ENCODE measurements at places on chromosomes 4 and X.

- no peak for DNase-seq
Measured at GRCh38 chr4:183118141-183118540, 19.1 kb downstream of the WWC2 start.

DNA sequence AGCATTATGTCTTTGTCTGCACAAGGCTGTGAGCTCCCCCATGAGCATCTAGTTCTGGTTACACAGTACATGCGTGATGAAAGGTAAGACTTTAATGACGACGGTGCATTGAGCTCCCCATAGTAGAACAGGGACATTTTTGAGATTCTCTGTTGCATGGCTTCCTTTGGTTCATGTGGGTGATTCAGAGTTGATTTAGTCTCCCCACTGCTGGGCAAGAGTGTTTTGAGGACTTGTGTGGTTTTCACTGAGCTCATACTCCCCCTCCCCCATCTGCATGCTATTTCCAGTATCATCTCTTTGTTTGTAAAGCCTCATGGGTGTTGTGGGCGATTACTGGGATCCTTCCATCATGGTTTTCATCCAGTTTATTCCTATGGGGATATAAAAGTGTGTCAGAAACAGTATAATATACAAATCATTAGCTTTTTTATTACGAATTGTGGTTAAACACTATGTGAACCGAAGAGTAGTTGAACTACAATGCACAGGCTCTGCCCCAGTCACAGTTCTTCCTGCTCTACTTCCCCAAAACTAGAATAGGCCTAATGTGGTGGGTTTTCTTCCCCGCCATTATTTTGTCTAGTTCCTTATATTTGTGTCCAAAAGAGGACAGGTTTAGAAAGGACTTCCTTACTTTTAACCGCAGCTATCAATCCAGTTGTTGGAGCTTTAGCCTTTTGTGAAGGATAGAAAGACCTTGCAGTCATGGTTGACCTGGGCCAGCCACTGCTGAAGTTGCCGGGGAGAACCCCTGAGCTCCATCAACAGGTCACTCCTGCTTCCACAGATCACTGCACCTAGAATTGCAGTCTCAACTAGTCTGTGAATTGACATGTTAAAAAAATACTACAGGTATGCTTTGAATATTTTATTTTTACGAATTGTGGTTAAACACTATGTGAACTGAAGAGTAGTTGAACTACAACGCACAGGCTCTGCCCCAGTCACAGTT lies 30.4 kb downstream of the KIT start:
- no peak for DNase-seq

DNA sequence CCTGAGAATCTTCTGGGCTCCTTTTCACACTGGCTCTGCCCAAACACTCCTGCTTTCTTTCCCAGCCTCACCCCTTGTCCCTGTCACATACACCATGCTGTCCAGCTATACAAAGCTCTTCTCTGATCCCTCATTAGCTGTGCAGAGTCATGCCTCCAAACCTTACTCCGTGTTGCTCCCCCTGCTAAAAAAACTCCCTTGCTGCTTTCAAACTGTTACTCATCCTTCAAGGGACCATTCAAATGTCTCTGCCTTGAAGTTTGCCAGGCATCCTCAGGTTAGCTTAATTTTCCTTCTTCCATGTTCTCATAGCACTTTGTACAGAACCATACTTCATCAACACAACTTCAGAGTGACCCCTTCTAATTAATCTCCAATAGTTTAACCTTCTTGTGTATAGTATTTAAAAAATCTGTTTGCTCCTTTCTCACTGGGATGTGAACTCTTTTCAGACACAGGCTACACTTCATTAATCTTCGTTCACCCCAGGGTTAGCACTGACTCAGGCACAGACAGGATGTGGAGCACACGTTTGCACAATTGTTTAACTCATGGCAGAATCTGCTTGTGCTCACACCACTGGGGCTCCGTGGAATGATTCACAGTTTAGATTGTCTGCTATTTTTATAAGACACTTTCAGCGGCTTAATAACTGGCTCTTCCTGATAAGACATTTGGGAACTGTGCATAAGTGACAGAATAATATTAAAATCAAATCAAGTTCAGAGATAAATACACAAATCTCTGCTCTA lies 21.4 kb upstream of the SEL1L3 start:
- no peak for DNase-seq

DNA sequence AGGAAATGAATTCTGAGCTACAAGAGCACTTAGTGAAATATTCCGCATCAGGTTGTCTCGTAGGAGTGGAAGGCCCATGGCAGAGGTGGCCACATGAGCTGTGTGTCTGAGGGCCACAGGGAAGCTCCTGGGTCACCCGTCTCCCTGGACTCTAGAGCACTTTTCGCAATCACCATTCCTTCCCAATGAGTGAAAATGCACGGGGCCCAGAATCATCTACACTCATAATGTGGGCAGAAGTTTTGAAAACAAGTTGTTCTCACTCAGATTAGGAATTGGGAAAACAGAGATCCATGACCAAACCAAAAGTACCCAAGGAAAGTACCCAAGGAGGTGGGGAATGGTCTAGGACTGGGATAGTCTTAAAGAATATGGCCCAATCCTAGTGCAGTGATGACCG lies 94.4 kb downstream of the SCD5 start:
- no peak for DNase-seq

DNA sequence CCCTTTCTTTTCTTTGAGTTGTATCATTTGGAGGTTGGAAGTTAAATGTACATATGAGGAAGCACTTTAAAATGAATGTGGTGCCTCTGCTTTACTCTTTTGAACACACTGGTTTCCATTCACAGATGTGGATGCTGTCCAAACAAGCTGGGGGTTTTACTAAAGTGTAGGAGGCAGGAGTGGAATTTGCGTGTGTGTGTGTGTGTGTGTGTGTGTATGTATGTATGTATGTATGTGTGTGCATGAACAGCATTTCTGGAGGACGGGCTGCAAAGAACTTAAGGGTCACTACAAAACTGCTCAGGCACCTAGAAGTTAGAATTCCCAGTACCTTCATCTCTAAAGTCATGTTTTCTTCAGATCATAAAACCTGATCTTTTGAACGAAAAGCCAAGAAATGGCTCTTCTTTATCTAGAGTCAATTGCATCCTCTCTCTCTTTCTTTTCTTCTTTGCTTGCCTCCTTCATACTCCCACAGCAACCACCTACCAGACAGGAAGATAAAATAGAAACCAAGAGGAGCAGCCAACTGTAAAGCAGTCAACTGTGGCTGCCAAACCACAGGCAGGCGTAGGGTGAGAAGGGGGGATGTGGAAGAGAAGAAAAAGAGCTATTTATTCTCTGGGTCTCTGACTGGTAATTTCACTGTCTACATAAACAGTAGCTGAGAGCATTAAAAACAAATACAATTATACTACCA lies 177.0 kb upstream of the RASGEF1B start:
- no peak for DNase-seq

GRCh38 chrX:133746593-133746992 lies 238.8 kb downstream of the GPC3 start:
- no peak for DNase-seq

DNA sequence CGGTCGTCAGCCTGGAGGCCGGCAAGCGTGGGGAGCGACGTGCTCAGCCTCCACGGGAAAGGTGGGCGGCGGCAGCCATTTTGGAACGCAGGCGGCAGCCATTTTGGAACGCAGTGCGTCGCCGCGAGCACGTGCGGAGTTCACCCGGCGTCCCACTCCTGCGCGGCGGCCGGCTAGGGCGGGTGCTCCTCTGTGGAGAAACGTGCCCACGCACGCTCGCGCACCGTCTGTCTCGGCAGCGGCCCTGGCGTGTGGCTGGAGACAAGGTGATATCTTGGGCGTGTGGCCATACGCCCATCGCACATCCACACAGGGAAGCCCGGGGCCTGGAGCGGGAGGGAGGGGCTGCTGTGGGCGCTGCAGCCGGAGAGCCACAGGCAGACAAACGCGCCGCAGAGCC lies 21.1 kb downstream of the CPLX1 start:
- DNase-seq: peak; percentile 75

GRCh38 chr4:153877898-153878297 lies 89.0 kb upstream of the SFRP2 start:
- DNase-seq: no peak
